Spleen (tissue), 13 donors: ENCODE measurements at places on chromosomes 13 and 19. TPM values are rescaled to one million over a fixed set of nuclear protein-coding genes. Genes with fewer than 3 reads are reported as not detected.

Gene HS6ST3
- polyA plus RNA-seq = 0.03 TPM

Gene MBD3L3
- polyA plus RNA-seq = not detected

Gene MAG
- polyA plus RNA-seq = 0.07 TPM

Gene NAT14
- 15.5 TPM for polyA plus RNA-seq

Gene APC2
- 0.29 TPM for polyA plus RNA-seq

Gene ZSCAN4
- polyA plus RNA-seq = not detected

Gene ZNF575
- polyA plus RNA-seq = 0.82 TPM

Gene ZNF442
- polyA plus RNA-seq = 0.48 TPM

Gene CLEC11A
- 8.9 TPM for polyA plus RNA-seq

Gene OVOL3
- 0.19 TPM for polyA plus RNA-seq

Gene PRR36
- polyA plus RNA-seq = 0.02 TPM

Gene HTR2A
- polyA plus RNA-seq = 0.15 TPM

Gene TMEM145
- polyA plus RNA-seq = 0.21 TPM

Gene NPAS1
- 2.1 TPM for polyA plus RNA-seq

Gene ALG11
- polyA plus RNA-seq = 7.8 TPM

Gene LILRA1
- 17.2 TPM for polyA plus RNA-seq

Gene CYP2A6
- not detected for polyA plus RNA-seq

Gene ZNF470
- 3.7 TPM for polyA plus RNA-seq

Gene CGB5
- not detected for polyA plus RNA-seq

Gene WDR87
- polyA plus RNA-seq = not detected

Gene NOVA2
- 0.50 TPM for polyA plus RNA-seq

Gene EBI3
- 15.0 TPM for polyA plus RNA-seq

Gene ZNF433
- 4.7 TPM for polyA plus RNA-seq

Gene KIR3DL2
- 0.13 TPM for polyA plus RNA-seq

Gene MYBPC2
- polyA plus RNA-seq = 0.45 TPM

Gene NBEA
- 1.8 TPM for polyA plus RNA-seq

Gene SLC6A16
- 2.7 TPM for polyA plus RNA-seq

Gene SLC17A7
- polyA plus RNA-seq = 0.07 TPM

Gene ZSCAN22
- polyA plus RNA-seq = 0.86 TPM

Gene LATS2
- polyA plus RNA-seq = 2.7 TPM

Gene PNKP
- 36.6 TPM for polyA plus RNA-seq

Gene TEAD2
- 8.4 TPM for polyA plus RNA-seq

Gene RFPL4AL1
- not detected for polyA plus RNA-seq

Gene ZNF606
- polyA plus RNA-seq = 12.4 TPM

Gene DAND5
- polyA plus RNA-seq = not detected

Gene GJA3
- 0.15 TPM for polyA plus RNA-seq
